ENCODE measurements at places on chromosomes 12 and 14.

- no peak for DNase-seq
Observed at GRCh38 chr12:81800298-81801148, 41.4 kb upstream of the PPFIA2 start.

DNA sequence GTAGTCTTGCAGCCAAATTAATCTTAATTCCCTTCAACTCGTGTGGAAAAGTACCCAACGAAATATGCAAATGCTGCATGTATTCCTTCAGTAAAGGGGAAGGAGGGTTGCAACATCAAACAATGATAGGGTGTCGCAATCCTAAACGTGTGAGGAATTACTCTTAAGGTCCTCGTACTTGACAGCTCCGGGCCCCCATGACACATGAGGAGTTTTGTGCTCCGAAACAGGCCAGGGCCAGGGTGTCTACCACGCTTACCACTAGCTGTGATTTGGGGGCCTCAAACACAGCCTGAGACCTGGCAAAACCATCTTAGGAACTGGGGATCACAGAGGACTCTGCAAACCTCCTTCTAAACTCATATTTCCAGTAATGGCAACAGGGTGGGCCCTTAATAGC, 20.4 kb downstream of the FOS start:
- DNase-seq, result no peak

GRCh38 chr12:76002598-76003354, 28.8 kb downstream of the PHLDA1 start:
- DNase-seq, result no peak

GRCh38 chr12:46660276-46660675, 165.5 kb downstream of the SLC38A4 start:
- no peak for DNase-seq

DNA sequence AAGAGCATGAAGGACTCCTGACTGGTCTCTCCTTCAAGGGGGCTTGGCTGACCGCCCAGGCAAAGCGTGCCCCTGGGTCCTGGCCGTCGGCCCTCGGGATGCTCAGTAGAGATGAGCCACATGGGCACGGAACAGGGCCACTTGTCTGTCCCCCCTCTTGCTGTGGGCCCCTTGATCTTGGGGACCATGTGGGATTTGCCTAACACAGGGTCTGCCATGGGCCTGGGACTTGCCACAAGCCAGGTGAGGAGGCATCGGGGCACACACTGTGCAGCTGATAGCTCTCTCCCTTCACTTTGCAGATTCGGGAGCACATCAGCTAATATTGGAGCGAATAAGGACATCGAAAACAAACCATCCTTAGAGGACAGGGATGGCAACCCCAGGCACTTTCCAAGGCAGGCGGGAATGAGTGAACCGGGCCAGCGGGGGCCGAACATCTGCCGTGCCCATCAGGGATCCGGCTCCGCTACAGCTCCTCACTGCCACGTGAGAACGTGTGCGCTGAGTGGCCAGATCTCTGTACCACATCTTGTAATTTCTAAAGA, 88.1 kb downstream of the PIWIL1 start:
- no peak for DNase-seq

DNA sequence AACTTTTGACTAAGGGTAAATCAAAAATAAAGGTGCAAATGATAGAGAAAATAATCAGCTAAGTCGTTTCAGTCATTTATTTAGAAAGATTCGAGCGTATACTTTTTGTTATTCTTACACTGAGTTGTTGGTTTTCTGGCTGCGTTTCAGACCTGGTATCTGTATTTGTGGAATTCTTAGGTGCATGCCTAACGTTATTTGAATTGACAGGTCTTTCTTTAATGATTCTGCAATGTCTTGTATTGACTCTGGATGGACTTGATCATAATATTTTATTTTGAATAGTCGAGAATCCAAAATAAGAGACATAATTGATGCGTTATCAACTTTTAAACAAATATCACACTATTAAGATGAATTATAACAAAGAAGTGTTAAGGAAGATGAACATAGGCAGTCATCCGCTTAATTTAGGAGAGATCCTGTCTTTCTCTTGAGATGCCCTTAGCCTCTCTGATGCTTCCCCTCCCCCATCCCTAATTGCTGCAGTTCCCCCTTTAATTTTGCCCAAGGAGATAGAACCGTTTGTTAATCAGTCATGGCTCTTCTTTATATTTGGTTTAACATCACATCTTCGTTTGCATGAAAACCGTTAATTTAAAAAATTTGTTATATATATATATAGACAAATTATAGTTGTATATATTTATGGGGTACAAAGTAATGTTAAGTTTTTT, 1.8 kb downstream of the ALX1 start:
- DNase-seq, result no peak

- DNase-seq, result no peak
Observed at GRCh38 chr12:131677699-131678098, 33.2 kb upstream of the SFSWAP start.

GRCh38 chr14:54594537-54594936, 27.6 kb downstream of the SAMD4A start:
- no peak for DNase-seq

DNA sequence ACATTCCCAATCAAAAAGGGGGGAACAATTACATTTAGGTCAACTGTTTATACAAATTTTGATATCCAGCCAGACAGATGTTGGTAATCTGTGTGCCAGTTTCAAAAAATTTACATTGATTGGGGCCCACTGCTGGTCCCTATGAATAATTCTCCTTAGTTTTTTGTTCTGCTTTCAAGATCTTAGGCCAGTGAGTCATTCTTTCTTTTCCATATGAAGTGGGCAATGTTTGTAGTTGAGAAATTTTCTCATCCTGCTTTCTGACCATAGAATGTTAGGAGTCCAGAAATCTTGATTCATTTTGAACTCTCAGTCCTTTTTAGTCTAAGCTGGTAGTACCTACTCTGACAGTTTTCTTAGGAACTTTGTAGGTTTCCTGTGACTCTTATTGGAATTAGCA, 244.3 kb downstream of the DIO2 start:
- no peak for DNase-seq

DNA sequence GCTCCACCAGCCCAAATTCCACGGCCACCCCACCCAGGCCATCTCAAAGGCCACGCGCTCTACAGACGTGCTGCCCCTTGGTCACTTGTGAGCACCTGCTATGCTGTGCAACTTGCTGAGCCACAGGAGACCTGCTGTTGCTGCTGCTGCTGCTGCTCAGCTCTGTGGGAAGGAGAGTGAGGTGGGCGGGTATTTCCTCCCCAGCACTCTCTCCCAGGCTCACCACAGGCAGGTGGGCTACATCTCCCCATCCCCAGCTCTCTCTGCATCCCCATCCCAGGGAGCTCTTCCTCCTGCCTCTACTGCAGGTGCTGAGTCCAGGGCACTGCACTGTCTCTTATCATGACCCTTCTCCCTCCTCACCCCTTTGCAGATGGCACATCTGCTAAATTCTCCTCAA, 306.9 kb downstream of the BCL11B start:
- DNase-seq, result no peak

DNA sequence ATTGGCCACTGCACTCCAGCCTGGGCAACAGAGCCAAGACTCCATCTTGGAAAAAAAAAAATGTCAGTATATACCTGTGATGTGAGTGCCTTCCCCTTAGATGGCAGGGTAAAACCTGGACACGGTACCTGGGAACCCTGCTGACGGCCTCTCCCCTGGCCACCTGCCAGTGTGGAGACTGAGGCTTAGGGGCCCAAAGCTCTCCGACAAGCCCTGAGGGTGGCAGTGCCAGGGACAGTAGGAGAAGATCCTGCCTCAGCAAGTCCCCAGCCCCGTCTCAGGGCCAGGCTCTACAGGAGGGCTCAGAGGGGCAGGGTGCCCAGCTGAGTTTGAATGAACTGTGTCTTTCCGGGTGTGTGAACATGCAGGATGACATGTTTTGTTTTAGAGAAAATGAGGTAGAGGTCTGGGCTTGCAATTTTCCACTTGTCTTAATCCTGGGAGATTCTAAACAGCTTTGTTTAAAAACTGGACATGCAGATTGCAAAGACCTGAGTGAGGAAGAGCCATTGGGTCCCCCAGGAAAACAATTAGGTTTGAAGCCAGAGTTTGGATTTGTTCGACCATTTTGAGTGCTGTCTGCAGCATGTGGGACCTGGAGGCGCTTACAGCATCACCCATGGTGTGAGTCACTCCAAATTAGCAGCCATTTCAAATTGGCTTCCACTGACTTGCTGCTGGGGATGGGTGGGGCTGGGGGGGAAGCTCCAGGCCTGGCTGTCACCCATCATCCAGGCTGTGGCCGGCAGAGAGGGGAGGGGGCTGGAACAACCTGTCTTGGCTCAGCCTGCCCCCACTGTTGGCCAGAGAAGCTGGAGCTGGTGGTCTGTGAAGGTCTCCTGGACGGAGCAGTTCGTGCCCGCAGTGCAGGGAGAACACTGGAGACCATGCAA, 10.8 kb downstream of the TSPAN9 start:
- DNase-seq, result no peak

GRCh38 chr12:78931466-78931990, 67.0 kb downstream of the SYT1 start:
- no peak for DNase-seq
